ENCODE measurements at places on chromosomes 3 and 15.

GRCh38 chr3:159186581-159186980 lies 384.7 kb downstream of the MFSD1 start:
- DNase-seq, result no peak

GRCh38 chr15:88615303-88616107 lies 5.6 kb upstream of the AEN start:
- no peak for DNase-seq

GRCh38 chr3:123640311-123640710 lies 55.5 kb upstream of the HACD2 start:
- no peak for DNase-seq

DNA sequence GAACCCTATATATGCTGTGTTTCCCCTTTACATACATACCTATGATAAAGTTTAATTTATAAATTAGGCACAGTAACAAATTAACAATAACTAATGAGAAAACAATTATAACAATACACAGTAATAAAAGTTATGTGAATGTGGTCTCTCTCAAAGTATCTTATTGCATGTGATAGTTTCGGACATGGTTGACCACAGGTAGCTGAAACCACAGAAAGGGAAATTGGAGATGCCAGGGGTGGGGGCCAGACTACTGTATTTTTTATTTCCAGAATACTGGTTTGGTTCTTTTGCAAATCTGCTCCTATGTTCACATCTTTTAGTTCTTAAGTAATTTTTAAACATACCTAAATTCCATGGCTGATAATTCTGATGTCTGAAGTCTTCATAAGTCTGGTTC lies 40.7 kb downstream of the PTH1R start:
- no peak for DNase-seq

DNA sequence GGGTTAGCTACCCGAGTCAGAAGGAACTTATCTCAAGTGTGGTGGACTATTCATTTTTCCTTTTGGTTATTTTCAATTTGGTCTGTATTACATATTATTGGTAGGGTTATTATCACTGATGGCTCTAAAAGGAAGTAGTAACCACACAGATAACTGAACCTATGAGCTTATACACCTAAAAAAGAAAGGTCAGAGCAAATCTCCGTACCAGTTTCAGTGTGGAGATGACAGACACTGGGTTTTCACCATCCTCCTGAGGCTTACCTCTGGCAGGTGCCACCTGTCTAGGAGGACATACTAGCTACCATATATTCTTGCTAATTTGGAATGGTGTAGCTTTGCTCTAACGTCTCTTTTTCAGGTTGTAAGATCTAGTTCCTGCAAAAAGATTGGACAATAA lies 10.2 kb downstream of the GAP43 start:
- DNase-seq, result no peak

GRCh38 chr3:138921316-138922292 lies 25.3 kb downstream of the FOXL2 start:
- no peak for DNase-seq

GRCh38 chr3:124276133-124276532 lies 284.2 kb upstream of the ROPN1 start:
- DNase-seq, result no peak

DNA sequence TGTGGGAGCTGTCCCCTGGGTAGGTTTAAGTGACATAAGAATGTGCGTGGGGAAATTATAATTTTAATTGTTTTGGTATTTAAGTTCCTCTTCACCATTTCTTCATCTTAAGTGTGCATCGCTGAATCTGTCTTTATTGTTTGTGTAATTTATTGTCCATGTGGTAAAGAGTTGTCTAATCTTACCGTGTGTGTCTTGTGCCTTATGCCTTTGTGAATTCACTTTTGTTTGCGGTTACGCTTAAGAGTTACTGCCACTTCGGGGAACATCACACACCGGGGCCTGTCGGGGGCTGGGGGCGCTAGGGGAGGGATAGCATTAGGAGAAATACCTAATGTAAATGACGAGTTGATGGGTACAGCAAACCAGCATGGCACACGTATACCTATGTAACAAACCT lies 767 bp downstream of the WDR48 start:
- DNase-seq, result no peak

- DNase-seq, result no peak
Observed at GRCh38 chr3:142282503-142282902, 57.1 kb upstream of the GK5 start.

DNA sequence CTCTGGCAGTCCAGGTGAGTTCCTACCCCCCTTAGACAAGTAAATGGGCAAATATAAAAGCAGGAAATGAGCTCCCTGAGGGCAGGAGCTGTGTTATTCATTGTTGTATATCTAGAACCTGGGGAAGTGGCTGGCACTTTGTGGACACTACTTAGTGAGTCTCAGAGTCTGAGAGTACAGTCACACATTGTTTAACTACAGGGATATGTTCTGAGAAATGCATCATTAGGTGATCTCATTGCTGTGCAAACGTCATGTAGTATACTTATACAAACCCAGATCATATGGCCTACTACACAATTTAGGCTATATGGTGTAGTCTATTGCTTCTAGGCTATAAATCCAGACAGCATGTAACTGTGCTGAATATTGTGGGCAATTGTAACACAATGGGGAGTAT lies 52.4 kb downstream of the DRD3 start:
- no peak for DNase-seq

GRCh38 chr3:108124337-108125152 lies 33.7 kb upstream of the CD47 start:
- peak; percentile 64 for DNase-seq

GRCh38 chr3:63228677-63229076 lies 49.4 kb upstream of the SYNPR start:
- no peak for DNase-seq

DNA sequence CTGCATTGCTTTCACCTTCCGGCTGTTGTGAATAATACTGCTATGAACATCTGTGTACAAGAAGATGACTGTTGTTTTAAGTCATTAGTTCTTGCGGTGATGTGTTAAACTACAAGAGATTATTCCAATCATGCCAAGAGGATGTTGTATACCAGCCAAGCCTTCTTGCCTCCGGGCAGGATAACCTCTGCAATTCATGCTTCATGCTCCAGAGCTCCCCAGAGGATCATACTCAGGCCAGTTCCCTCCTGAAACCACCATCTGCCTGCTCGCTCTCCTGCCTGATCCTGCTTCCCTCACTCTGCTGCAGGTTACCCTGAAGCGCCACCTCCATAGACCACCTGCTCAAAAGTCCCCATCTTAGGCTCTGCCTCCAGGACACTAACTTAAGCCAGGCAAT lies 187.1 kb upstream of the PROK2 start:
- DNase-seq, result no peak

- no peak for DNase-seq
Observed at GRCh38 chr15:33293713-33294334, 16.9 kb upstream of the RYR3 start.

DNA sequence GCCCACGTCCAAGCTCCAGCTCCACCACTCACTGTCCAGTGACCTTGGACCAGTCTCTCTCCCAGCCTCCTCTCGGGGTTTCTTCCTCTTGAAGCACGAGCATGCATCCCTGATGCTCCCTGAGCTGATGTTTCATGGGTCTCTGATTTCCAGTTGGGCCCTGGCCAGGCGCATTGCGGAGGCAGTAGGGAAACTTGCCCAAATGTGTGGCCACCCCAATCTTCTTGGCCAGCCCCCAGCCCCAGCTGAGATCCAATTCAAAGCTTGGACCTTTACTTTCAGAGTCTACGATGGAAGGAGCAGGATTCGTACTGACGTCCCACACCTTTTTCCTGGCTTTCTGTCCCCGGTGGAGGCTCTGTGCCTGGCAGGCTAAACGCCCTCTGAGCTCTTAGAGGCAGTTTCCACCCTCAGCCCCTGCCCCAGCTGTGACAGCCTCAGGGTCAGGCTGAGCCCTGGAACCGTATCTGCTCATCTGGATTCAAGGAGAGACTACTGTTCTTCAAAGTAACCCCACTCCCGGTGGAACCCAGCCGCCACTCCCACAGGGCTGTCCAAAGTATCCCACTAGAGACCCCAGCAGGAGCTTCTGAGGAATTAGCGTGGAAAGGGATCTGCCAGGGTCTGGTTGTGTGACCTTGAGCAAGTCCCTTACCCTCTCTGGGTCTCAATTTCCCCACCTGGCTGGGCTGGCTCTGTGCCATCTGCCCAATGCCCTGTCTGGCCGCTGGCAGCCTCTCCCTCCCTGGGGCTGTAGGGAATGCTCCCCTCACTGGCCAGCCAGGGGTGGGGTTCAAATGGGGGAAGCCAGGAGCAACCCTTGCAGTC lies 37.4 kb downstream of the CPN2 start:
- DNase-seq, result no peak

GRCh38 chr15:42409011-42409410 lies 49.7 kb downstream of the CAPN3 start:
- DNase-seq, result no peak

GRCh38 chr3:178479860-178480259 lies 56.4 kb upstream of the KCNMB2 start:
- DNase-seq, result no peak

DNA sequence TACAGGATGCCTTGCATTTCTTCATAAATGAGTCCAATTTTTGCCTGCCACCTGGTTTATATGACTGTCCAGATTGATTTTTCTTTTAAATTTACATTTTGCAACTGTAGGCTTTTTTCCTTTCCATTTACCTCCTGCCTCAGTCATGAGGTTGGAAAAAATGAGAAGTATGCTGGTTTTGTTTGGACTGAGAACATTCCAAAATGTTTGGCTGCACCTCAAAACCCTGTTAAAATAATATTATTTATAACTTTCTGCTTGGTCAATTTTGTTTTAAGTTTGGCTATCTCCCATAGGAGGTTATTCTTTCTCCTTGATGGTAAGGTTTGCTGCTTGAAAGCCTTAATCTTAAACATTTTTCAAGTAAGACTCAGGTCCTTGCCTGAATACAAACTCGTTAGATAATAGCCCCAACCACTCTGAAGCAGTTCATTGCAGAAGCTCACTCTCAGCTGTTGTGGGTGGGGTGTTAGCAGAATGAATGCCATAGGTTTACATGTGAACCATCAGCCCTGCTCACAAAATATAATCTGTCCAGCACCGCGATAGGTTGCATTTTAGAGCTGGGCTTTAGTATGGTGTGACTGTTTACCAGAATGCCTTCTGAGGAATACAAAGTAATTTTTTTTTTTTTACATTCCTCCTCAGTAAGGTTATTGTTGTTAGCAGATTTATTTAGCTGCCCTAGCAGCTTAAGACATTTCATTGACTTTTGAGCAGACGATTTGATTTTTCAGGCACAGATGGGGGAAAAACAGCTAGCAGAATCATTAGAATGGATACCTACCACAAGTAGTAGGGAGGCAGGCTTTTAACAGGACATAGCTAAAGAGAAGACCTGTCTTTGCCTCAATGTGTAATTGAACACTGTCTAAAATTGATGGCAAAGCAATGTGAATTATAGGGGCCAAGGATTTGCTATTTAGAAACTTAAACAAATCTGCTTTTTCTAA lies 630.8 kb upstream of the KCNMB2 start:
- DNase-seq, result no peak

- DNase-seq, result no peak
Observed at GRCh38 chr3:169138849-169139420, 524.6 kb downstream of the MECOM start.

DNA sequence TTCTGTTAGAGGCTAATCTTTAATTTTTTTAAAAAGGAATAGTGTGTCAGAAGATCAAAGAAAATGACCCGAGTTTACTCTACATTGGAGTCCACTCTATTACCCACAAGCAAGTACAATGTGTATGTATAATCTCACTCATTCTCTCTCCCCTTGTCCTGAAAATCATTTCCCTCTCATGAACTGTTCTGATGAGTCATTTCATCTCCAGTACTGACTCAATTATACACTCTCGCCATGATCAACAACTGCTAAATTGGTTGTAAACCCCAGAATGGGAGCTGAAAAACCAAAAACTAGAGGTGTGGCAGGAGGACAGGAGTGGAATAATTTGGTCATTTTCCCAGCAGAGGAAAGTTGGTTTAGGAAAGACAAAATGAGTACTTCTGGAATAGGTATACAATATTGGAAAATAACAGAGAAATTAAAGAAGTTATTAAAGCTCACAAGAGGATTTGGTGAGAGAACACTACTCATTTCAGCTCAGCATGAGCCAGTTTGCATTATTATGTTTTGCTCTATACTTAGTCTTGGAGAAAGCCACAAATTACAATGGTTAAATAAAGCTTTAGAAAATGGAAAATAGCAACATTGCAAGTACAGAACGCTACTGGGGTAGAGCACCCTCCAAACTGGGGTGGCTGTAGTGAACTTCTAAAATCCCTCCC lies 144.3 kb upstream of the PFN2 start:
- no peak for DNase-seq

- DNase-seq, result no peak
Observed at GRCh38 chr3:149151843-149152242, 22.4 kb downstream of the HPS3 start.

GRCh38 chr3:113643583-113643982 lies 52.9 kb downstream of the USF3 start:
- no peak for DNase-seq

DNA sequence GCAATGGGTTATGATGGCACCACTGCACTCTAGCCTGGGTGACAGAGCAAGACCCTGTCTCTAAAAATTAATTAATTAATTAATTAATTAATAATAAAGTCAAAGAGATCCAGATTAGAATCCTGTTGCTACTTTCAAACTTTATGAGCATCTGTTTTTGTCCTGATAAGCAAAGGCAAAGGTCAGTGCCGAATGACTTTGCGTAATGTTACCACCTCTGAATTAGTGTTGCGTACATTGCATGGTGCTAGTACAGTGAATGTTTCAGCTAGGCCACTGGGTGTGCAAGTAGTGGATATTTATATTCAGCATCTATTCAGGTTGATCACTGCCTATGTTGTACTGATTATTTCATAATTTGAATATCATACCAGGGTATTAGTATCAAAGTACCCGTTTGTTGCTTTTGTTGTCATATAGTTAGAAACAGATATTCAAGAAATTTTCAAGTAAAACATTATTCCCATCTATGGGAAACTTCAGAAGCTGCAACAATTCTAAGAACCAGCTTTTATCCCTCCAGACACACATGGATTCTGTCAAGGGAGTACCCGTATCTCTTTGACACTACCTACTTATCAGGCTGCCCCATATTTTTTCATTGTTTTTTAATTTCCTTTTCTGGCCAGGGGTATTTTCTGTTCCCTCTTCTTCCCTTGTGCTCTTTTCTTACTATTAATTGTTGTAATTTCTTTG lies 127.1 kb upstream of the GRM7 start:
- no peak for DNase-seq

DNA sequence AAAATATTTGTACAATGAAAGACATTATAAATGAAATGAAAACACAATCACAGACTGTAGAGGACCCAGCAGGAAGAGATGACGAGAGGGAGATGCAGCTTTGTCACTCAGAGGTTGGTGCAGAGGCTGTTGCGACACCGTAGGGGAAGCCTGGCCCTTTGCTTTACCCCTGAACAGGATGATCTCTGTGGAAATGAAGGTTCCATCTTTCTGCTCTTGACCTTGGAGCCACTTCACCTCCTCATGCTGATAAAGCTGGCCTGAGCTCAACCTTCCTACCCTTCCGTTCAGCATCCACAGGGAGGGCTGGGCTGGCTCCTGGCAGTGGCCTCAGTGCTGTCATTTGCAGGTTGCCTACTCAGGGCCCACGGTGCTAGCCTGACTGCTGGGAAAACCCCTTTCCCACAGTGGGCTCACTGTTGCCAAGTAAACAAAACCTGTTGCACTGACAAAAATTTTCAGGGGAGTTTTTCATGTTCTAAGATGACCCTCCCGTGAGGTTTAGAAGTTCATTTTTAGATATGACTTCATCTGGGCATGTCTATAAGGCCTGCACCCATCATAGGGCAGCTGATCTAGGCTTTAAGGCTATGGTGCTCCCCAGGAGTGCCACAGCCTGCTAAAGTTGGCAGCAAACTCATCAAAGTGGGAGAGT lies 3.0 kb upstream of the CD80 start:
- peak; percentile 24 for DNase-seq

- no peak for DNase-seq
Observed at GRCh38 chr15:39680868-39681267, 100.0 kb downstream of the THBS1 start.

- DNase-seq, result no peak
Observed at GRCh38 chr3:162538491-162538890, 1041.9 kb downstream of the OTOL1 start.
